NCI-H2171 treated with DMSO at 0.1 percent for 48 hours (cell line): ENCODE measurements at places on chromosomes 3 and 15.

GRCh38 chr3:19547665-19548464, 386.2 kb downstream of the EFHB start:
- no peak for DNase-seq

DNA sequence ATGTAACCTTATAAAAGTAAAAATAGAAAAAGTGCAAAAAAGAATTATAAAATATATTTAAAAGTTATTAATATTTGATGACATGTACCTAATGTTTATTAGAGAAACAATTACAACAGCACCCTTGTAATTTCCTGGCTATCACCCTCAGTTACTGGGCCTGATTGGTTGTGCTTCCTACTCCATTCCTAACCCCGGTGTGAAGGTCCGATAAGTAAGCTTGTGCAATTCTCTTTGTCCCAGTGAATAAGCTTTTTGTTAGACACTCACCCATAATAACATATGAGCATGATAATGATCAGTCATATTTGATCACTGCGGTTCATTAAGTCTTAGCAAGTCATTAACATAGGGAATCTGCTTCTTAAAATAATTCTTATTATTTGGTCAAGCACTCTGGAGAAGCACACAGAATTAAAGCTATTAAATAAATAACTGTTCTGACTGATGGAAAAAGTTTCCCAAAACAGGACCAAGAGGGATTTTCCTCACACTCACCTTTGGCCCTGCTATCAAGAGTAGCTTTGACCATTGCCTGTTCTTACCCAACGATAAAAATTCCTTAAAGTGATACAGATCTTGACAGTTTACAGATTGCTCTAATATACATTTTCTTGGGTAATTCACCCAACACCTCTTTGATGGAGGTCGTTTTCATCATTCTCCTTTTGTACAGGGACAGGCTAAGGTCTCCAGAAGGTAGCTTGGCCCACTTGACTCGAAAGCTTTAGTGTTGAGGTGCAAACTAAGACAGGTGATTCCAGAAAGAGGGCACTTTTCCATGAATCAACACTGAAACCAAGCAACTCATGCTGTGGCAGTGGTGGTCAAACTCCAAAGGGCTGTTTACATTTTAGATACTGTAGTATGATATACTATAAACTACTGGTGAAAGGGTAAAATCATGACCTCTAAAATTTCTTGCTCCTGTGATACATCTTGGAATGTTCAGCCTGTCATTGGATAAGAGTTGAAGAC, 543.0 kb upstream of the KCNMB2 start:
- DNase-seq = no peak

- DNase-seq = no peak
Observed at GRCh38 chr3:45682786-45683185, 6.4 kb upstream of the SACM1L start.

- no peak for DNase-seq
Observed at GRCh38 chr3:71485896-71486295, 97.6 kb downstream of the FOXP1 start.

DNA sequence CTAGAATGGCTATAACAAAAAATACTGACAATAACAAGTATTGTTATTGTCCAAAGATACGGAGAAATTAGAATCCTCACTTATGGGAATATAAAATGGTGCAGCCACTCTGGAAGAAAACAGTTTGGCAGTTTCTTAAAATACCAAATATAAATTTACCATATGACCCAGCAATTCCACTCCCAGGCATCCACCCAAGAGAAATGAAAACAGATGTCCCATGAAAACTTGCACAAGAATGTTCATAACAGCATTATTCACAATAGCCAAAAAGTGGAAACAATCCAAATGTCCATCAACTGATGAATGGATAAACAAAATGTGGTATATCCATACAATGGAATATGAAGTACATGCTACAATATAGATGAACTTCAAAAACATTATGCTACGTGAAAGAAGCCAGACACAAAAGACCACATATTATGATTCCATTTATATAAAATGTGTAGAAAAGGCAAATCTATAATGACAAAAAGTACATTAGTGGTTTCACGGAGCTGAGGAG, 9.4 kb downstream of the AAGAB start:
- no peak for DNase-seq

- no peak for DNase-seq
Observed at GRCh38 chr3:115792206-115792955, 169.1 kb downstream of the GAP43 start.

GRCh38 chr3:58068122-58068809, 60.0 kb downstream of the FLNB start:
- DNase-seq = no peak
